Left renal pelvis (tissue), 4 donors: ENCODE measurements at places on chromosomes 16 and 17. TPM values are rescaled to one million over a fixed set of nuclear protein-coding genes. Genes with fewer than 3 reads are reported as not detected.

The SALL1 gene
- polyA plus RNA-seq = 122 TPM

The CASKIN1 gene
- polyA plus RNA-seq = 1.2 TPM

DNA sequence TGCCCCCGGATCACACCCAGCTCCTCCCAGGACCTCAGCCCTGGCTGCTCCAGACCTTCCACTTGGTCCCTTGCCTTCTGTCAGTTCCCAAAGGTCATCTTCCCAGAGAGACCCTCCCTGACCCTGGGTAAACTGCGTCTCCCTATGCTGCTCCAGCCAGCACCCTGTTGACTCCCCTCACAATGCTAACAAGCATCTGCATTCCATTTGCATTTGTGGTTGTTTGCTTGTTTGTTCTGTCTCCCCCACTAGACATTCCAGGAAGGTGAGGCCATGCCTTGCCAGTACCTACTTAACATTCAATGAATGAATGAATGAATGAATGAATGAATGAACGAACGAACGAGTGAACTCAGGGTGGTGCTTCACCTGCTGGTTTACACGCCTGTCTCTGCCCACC is 171.2 kb downstream of the WSCD1 start:
- DNase-seq = no peak

The CCL1 gene
- not detected for polyA plus RNA-seq
